Mesenteric fat pad (tissue), 1 donor: ENCODE measurements at places on chromosomes 1 and 21. TPM values are rescaled to one million over a fixed set of nuclear protein-coding genes. Genes with fewer than 3 reads are reported as not detected.

Gene PHGDH
- 30.1 TPM for total RNA-seq

Gene GSTM1
- not detected for total RNA-seq

Gene FBLIM1
- total RNA-seq: 34.5 TPM

Gene CDK18
- 4.0 TPM for total RNA-seq

Gene HNRNPR
- total RNA-seq: 111 TPM

Gene RASSF5
- total RNA-seq: 11.4 TPM

Gene DISC1
- 13.0 TPM for total RNA-seq

Gene PLA2G2F
- not detected for total RNA-seq

Gene NPL
- 55.7 TPM for total RNA-seq

DNA sequence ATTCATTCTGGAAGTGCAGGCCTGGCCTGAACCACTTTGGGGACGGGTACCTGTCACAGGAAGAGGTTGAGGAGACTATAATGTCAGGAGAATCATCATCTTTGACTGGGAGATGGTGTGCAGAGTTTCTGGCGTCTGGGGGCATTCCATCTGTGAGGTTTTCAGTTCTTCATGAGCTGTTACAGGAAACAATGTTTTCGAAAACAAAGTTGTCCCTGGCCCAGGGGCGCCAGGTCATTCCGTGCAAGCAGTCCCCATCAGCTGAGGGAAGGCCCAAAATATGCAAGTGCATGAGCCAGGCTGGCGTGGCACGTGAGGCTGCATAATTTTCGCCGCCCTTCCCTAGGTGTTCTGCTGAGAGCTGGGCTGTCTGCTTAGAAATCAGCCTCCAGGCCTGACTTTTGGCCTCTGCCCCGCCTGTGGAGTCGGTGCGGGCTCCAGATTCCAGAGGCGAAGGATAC lies 68.4 kb upstream of the ATP5PO start:
- DNase-seq: no peak

GRCh38 chr21:42165901-42166300 lies 53.0 kb upstream of the ABCG1 start:
- peak; percentile 45 for DNase-seq

DNA sequence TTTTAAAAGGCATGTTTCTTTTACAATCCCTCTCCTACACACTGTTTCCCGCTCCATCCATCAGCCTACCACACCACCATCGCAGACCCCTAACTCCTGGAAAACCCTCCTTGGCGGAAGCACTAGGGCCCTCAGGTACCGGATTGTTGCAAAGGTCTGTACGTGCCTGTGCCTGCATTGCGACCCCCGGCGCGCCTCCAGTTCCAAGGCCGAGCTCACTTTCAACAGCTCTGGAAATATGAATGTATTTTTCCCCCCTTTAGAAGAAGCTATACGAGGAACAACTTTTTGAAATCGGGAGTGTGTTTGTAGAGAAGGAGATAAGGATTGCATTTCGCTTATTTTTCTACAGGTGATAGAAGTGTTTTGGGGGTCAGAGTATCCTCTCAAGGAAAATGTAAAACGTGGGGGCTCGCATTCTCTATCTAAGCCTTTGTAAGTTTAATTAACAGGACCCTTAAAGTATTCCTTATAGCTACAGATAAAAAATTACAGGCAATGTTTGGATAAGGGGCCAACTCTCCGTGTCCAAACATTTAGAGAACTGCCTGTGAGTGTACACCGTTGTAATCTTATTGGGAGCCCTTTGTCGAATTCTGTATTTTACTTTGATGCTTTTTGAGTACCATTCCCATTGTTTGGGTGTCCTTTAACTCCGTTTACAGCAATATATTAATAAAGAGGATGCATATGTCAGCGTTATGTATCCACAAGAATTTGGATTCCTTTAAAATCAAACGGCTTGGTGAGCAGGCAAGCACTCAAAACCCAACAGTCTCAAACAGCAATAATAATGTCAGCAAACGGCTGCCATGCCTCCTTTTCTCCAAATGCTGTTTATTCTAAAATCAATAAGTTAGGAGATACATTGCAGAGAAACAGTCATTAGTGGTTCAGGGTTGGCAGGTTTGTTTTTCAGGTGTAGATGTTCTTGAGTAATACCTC lies 5.9 kb downstream of the PRRX1 start:
- no peak for DNase-seq

- no peak for DNase-seq
Measured at GRCh38 chr1:93567255-93567918, 114.2 kb downstream of the BCAR3 start.

DNA sequence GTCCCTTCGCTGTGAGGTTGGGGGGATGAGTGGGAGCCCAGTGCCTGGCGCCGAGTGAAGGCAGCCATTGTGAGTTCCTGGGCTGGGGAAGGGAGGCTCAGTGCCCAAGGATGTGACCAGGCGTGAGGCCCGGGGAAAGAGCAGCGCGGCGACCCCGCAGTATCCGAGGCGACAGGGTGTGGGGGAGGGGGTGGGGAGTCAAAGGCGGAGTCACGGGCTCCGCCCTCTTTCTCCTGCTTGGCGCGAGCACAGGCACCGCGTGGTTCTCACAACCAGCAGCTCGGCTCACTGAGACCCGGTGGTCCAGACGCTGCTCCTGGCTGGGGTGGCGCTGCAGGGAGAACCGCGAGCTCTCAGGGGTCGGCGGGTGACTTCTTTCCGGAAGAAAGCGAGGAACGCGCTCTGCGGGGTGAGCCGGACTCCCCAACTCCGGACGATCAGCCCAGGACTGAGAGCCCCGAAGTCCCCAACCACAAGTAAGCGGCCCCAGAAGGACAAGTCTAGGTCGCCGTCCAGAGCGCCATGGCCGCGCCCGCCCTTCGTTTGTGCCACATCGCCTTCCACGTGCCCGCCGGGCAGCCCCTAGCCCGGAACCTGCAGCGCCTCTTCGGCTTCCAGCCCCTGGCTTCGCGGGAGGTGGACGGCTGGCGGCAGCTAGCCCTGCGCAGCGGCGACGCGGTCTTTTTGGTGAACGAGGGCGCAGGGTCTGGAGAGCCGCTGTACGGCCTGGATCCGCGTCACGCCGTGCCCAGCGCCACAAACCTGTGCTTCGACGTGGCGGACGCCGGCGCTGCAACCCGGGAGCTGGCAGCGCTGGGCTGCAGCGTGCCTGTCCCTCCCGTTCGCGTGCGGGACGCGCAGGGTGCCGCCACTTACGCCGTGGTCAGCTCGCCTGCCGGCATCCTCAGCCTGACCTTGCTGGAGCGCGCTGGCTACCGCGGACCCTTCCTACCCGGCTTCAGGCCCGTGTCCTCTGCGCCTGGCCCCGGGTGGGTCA lies at the start of gene HPDL:
HPDL (plus strand) TSS at position 269 of the 997 bp plus-strand sequence; CDS start at position 523, 254 bp downstream.
- peak; percentile 90 for DNase-seq

- DNase-seq: no peak
Measured at GRCh38 chr1:232474826-232475225, 155.1 kb downstream of the SIPA1L2 start.

- no peak for DNase-seq
Measured at GRCh38 chr1:67559222-67559700, 125.7 kb upstream of the GADD45A start.

DNA sequence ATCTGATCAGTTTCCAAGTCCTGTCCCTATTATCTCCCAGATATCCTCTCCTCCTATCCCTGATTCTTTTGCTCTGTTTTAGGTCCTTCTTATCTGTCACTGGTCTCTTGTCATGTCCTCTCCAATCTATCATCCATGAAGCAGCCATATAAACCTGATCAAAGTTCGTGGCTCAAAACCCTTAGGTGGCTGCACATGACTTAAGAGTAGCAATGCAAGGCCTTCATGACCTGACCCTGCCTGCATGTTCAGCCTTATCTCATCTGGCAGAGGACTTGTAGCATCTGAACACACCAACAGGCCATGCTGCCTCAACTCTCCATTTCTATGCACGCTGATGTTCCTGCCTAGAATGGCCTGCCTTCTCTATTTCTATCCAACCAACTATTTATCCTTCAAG lies 65.2 kb downstream of the NOS1AP start:
- DNase-seq: no peak

DNA sequence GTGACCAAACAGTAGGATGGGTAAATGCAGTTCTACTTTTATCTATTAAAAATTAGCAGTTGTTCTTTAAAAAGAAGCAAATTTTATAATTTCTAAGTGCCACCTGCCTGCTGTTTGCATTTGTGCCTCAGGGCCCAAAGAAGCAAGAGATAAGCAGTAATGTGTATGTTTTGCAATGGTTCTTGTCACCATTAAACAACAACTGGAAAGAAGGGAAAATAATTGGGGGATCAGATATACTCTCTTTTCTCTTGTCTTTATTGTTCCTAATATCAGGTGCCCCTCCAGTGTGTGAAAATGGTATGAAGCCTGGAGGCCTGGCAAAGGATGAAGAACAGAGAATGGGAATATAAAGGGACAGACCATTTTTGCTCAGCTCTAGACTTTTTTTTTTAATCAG lies 9.6 kb downstream of the B3GALT2 start:
- no peak for DNase-seq
